ENCODE measurements at places on chromosomes 5 and 9. TPM values are rescaled to one million over a fixed set of nuclear protein-coding genes. Genes with fewer than 3 reads are reported as not detected.

MATR3 gene
- 445 TPM for total RNA-seq

SPATA31C1 gene
- total RNA-seq: not detected

TIMD4 gene
- total RNA-seq: not detected

PCDHGA11 gene
- total RNA-seq: 6.8 TPM

SPATA31E1 gene
- total RNA-seq: not detected

ASTN2 gene
- total RNA-seq: 3.4 TPM

P4HA2 gene
- 55.7 TPM for total RNA-seq

DNA sequence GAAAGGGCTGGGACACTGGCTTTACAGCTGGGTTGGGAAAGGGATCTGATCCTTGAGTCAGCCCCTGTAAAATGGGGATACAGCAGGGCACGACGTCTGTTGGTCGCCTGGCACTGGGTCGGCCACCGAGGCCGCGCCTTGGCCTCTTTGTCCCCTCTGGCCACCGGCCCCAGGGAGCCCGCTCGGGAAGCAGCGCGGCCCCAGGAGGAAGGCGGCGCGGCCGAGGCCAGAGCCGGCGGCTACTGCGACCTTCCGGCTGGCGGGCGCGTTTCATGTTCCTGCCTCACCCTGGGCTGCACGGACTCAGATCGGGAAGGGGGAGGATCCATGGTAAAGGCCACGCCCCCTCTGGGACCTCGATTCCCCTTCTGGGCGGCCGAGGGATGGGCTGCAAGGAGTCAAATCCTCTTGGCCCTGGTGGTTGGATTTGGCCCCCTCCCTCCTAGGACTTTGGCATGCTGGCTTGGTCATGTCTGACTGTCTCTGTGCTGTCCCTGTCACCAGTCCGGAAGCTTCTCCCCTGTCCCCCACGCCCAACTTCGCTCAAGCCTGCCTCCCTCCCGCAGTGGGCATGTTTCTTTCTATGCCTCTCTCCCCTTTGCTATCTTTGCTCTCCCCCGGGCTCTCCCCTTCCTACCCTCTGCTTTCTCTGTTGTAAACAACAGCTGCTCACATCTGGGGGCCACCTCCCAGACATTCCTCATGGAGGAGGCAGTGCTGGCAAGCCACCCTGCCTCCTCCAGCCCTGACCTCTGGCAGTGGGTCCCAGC is 25.8 kb downstream of the FPGS start:
- DNase-seq: peak; percentile 79

GRCh38 chr5:34519489-34520220 is 136.5 kb upstream of the RAI14 start:
- peak; percentile 89 for DNase-seq

DNA sequence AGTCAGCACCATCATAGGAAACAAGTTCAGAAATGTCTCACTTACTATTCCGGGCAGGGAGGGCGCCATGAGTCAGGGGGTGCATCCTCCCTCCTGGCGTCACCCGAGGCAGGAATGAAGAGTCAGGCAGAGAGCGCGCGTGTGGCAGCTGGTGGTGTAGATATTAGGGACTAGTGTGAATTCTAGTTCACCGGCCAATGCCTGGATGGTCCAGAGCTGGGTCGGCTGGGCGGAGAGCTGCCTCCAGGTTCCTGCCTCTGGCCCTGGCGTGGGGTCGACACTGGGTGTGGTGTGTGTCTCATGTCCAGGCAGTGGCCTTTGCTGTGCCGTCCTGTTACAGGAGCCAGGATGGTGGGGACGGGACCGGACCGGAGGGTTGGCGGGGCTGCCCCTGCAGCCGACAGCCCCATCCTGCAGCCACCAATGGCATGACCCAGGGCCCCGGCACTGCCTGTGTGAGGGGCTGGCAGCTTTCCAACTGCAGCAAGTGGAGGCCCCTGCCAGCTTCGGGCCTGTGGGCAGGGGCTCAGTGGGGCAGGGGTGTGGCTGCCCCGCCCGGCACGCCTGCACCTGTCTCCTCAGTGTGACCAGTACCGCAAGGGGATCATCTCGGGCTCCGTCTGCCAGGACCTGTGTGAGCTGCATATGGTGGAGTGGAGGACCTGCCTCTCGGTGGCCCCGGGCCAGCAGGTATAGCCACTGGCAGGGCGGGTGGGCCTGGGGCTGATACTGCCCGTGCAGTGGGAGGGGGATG is 9.1 kb downstream of the DIPK1B start:
- DNase-seq: peak; percentile 87

- no peak for DNase-seq
Measured at GRCh38 chr5:137431051-137431450, 68.1 kb downstream of the SPOCK1 start.

GRCh38 chr9:75894566-75894965 is 4.1 kb downstream of the PCSK5 start:
- DNase-seq: no peak

- no peak for DNase-seq
Measured at GRCh38 chr9:133199648-133200321, 9.3 kb downstream of the OBP2B start.

GRCh38 chr9:12274577-12274976 is 418.6 kb upstream of the TYRP1 start:
- DNase-seq: no peak

DNA sequence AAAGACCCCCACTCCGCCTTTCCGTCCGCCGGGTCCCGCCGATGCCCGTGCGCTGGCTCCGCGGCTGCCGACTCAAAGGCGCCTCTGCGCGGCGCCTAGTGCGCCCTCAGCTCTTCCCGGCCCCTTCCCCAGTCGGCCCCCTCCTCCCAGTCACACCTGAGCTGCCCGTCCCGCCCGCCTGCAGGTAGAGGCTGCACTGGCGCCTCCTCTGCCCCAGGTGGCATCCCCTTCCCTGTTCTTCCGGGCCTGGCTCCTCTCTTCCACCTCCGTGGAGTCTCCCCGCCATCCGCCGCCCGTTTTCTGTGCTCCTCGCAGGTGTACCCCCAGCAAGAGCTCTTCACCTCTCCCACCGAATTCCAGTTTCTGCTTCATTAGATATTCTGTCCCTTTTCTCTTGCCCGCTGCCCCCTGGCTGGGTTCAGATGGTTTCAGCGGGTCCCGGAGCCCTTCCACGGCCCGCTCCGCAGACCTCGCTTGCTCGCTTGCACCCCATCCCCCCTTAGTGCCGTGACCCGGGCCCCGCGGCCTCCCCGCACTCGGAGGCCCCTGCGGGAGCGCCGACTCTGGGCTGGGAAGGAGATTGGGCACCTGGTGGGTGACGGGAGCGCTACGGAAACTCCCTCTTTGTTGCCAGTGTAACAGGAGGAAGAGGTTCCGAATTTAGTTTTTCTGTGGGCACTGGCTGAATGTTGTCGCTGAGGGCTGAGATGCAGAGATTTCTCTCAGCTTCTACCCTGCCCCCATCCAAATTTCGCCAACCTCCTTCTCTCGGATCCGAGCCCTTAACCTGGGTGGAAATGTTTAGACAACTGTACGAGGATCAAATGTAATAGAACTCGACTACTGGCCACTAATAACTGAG is 809 bp downstream of the SLC44A1 start:
- peak; percentile 53 for DNase-seq

DNA sequence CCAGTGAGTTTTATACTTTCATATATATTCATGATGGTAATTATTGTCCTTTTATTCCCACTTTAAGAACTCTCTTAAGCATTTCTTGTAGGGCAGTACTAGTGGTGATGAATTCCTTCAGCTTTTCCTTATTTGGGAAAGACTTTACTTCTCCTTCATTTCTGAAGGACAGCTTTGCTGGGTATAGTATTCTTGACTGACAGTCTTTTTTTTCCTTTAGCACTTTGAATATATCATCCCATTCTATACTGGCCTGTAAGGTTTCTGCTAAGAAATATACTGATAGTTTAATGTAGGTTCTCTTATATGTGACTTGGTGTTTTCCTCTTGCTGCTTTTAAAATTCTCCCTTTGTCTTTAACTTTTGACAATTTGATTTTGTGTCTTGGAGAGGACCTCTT is 109.0 kb upstream of the FSTL4 start:
- DNase-seq: no peak

DNA sequence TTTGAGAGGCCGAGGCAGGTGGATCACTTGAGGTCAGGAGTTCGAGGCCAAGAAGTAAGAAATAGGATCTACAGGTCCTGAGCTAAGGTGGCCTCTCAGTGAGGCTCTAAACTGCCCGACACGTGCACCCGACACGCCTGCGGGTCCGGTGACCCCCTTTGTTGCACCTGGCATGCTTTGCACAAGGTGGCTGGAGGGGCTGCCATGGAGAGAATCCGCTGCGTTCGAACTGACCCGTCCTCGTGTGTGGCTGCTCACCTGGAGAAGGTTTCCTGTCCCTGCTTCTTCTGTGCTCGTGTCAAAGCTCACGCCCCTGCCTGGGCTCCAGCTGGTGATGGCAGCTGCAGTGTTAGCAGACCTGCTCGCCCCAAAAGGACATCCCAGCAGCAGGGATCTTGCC is 5.7 kb upstream of the OLFM1 start:
- DNase-seq: no peak

- no peak for DNase-seq
Measured at GRCh38 chr5:4533457-4534105, 606.5 kb upstream of the ADAMTS16 start.

DNA sequence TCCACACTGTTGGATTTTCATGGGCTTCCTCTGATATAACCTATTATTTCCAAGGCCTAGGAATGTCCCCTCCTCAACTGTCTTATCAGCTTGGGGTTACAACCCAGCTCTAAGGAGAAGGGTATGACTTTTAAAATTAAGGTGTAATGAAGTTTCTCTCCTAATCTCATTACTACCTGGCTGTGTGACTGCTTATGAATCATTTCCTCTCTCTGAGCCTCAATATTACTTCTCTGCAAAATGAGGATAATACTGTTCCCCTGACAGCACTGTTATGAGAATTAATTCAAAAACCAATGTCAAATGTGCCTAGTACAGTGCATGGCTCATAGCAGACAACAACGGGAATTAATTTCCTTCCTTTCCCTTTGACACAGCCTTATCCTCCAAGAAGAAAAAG is 118.9 kb downstream of the NR6A1 start:
- DNase-seq: no peak

GRCh38 chr5:159533197-159533596 is 202.9 kb upstream of the IL12B start:
- DNase-seq: no peak

DNA sequence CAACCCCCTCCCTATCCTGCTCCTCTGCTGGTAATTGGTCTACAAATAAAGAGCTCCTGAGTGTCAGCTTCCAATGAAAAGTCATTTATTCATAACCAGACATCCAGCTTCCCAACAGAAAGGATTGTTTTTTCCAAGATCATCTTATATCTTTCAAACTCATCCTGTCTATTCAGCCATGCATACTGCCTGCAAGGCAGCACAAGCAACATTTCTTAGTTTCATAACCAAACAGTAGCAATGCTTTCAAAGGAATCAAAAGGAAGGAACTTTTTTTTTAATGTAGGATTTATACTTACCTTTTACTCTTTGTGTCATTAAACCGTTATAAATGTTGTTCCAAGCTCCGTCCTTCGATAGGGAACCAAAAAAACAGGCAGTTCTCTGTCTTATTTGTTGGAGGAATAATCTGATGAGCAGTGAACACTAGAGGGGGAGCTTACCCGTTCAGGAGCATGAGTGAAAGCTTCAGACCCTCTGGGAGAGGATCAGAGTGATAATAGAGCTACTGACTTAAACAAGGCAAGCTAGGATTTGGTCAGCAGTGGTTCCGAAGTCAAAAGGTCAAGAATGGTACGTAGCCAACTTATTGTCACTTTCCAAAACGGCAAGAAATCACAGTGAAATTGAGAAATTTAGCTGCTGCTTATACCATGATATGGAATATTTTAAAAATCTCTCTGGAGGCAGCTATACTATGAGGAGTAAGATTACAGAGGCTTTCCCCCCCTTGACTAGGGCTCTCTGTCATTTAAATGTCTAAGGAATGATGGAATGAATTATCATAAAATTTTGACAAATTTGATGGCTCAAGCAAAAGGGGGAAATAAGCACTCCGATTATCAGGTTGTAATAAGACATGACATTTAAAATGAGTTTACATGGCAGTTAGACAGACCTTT is 892.9 kb downstream of the NR2F1-AS1 start:
- peak; percentile 54 for DNase-seq

DNA sequence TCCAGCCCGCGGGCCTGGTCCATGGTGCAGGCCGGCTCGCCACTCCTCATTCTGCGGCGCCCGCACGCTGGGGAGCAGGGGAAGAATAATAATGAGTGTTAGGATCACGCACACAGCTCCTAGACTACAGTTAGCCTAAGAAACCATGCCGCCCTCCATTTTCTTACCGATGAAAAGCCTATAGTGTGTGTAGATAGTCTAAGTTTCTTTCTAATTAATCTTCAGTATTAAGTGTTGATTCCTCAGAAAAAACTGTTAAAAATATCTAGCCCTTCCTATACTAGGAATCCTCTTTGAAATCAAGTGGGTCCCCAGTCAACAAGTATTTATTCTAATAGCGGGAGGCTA is 9.3 kb downstream of the ZBED3 start:
- DNase-seq: peak; percentile 5

DNA sequence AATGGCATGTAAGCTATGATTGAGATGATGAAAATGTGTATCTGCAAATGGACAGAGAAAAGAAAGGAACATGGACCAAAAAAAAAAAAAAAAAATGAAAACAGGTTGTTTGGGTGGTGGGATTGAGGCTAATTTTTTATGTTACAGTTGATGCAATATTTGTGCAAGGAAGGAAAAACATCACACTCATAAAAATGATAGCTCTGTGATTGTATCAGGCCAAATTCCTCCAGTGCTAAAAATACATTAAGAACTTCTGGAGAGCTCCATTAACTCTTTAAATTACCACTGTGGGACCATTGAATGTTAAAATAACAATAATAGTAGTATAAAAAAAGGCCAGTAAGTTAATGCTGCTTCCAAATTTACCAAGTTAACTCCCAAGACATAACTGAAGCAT is 79.5 kb upstream of the MSX2 start:
- DNase-seq: no peak

- no peak for DNase-seq
Measured at GRCh38 chr5:1252681-1253080, 27.5 kb downstream of the SLC6A18 start.

GRCh38 chr9:72322259-72322658 is 42.7 kb downstream of the ZFAND5 start:
- DNase-seq: no peak

- no peak for DNase-seq
Measured at GRCh38 chr9:8877753-8878494, 1078.3 kb upstream of the DMAC1 start.

DNA sequence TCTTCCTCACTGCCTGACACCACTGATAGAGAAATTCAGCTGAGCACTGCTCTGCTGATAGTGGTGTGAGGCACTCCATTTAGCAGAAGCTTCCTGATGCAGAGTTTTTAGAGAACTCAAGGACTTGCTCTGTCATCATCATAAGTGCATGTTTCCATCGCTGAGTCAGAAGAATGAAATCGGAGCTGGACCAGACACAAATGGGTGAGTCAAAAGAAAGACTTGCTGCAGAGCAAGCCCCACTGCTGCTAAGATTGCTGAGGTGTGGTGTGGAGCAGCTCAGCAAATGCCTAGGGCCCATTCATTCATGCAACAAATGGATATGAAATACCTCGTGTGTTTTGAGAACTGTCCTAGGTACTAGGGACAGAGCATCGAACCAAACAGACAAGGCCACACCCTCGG is 410.2 kb upstream of the SLC30A5 start:
- no peak for DNase-seq

DNA sequence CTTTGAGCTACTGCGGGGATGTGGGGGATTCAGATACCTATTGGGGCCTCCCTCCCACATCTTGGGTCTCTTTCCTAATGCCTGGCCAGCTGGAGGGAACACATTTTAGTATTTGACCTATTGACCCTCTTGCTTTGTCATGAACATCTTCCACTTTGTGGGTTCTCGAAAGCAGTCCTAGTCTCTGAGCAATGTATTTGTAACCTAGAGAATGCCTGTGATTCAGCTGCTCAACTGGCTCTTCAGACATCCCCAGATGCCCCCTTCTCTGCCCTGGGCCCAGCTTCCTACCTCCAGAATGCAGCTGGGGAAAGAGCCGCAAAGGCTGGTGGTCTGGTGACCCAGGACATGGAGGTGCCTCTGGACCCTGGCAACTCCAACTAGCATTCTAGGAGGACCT is 32.2 kb downstream of the APTX start:
- DNase-seq: no peak
